Left cardiac atrium (tissue), 4 donors: ENCODE measurements at places on chromosomes 2 and 18. TPM values are rescaled to one million over a fixed set of nuclear protein-coding genes. Genes with fewer than 3 reads are reported as not detected.

The TRIM54 gene
- total RNA-seq = 105 TPM

The OTX1 gene
- not detected for total RNA-seq

The UGT1A10 gene
- not detected for total RNA-seq

The COL6A3 gene
- 145 TPM for total RNA-seq
